NCI-H446 treated with DMSO at 0.1 percent for 48 hours (cell line): ENCODE measurements at places on chromosomes 11 and 22.

DNA sequence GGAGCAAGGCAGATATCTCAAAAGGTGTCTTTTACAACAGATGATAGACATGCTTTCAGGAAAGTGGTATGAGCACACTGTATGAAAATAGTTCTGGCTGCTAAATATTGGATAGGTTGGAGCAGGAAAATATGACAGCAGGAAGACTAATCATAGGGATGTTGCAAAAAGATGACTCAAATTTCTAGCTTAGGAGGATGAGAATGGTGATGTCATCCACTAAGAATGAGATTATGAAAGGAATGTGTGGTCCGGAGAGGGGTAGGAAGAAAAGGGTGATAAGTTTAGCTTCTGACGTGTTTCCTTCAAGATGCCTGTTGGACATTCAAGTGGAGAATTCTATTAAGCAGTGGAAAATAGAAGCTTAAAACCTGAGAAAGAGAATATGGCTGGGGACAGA, 46.4 kb downstream of the RCN1 start:
- no peak for DNase-seq

- DNase-seq, result no peak
Measured at GRCh38 chr22:17888855-17889254, 114.6 kb upstream of the BID start.

- DNase-seq, result no peak
Measured at GRCh38 chr11:22938691-22939090, 78.4 kb upstream of the CCDC179 start.

GRCh38 chr11:259413-259812, 18.8 kb upstream of the NLRP6 start:
- DNase-seq, result no peak

DNA sequence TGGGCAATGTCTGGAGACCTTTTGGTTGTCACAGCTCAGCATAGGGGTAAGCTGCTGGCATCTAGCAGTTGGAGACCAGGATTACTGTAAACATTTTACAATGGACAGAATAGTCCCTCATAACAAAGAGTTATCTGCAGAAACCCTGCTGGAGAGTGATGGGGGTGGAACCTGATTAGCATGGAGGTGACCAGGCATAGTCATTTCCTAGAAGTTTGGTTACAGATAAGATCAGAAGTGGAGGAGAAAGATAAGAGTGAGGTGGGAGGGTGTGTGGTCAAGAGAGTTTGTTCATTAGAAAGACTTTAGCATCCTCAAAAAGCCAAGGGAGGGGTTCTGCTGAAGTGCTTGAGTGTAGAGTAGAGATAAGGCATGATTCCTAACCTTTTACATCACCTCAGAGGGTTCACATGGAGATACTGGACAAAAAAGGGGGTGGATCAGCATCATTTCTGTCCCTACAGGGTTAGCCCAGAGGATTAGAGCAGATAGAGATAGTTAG, 38.8 kb downstream of the PRDM11 start:
- DNase-seq, result no peak

- DNase-seq, result no peak
Measured at GRCh38 chr22:29259253-29259899, 8.4 kb downstream of the RHBDD3 start.

DNA sequence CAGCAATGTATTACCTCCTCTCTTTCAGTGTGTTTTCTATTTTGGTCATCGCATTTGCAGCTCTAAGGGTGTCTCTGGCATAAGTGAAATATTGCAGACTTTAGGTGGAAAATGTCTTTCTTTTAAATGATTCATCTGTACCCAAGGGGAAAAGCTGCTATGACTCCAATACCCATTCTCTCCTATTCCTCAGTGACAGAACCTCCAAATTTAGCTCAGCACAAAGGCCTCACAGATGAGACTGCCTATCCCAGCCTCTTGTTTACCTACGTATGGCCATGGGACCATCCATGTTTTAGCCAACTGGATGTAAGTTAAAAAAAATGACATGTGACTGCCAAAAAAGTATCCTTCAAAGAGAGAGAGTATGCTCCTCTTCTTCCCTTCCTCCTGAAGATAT, 7.9 kb downstream of the MTMR2 start:
- no peak for DNase-seq

- DNase-seq, result no peak
Measured at GRCh38 chr11:133947321-133947756, 9.4 kb downstream of the IGSF9B start.

DNA sequence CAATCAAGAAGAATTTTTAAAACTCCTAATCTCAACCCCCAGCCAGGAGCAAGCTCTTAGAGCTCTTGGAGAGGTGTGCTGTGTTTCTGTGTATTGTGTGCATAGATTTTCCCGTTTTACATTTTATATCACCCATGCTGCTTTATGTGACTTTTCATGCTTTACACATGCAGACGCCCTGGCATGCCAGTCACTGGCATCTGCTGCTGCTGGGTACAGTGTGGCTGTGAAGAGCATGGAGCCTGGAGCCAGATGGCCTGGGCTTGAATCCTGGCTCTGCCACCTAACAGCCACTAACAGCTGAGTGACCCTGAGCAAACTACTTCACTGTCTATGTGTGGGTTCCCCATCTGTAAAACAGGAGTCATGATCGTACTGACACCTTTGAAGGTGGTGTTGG, 23.1 kb downstream of the POLR3H start:
- DNase-seq, result peak; percentile 33

DNA sequence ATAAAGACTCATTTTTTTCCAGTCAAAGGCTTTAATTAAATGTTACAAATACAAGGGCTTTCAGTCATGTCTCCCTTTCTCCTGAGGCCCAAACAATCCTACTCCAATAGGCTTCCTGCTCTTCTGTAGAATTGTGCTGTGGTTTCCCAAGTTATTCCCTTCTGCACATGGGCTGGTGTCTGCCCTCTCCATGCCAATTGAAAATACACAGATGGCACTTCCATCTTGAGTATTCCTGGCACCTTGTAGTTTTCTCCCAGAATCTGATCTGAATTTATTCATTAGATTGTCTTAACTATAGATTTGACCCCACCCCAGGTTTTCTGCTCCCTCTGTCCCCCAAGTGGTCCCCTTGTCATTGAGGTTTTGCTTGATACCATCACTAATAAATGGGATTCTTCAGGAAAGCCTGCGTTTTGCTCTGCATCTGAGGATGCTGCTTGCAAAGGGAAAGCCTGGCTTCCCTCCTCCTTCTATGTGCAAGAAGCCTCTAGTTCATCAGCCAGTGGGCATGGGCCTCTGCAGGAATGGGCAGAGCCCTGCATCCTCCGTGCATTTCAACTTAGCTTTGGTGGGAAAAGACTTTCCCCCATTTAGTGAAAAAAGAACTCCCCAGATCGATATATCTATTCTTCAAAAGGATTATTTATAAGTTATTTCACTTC, 926.7 kb downstream of the NTM start:
- DNase-seq, result no peak
